Dermis blood vessel endothelial cell (primary cell): ENCODE measurements at places on chromosomes 6 and 20. TPM values are rescaled to one million over a fixed set of nuclear protein-coding genes. Genes with fewer than 3 reads are reported as not detected.

The CNR1 gene
- 1.3 TPM in 1 of 2 replicates, not detected in the other for total RNA-seq

The PKIB gene
- 0.19 TPM in 1 of 2 replicates, not detected in the other for total RNA-seq

DNA sequence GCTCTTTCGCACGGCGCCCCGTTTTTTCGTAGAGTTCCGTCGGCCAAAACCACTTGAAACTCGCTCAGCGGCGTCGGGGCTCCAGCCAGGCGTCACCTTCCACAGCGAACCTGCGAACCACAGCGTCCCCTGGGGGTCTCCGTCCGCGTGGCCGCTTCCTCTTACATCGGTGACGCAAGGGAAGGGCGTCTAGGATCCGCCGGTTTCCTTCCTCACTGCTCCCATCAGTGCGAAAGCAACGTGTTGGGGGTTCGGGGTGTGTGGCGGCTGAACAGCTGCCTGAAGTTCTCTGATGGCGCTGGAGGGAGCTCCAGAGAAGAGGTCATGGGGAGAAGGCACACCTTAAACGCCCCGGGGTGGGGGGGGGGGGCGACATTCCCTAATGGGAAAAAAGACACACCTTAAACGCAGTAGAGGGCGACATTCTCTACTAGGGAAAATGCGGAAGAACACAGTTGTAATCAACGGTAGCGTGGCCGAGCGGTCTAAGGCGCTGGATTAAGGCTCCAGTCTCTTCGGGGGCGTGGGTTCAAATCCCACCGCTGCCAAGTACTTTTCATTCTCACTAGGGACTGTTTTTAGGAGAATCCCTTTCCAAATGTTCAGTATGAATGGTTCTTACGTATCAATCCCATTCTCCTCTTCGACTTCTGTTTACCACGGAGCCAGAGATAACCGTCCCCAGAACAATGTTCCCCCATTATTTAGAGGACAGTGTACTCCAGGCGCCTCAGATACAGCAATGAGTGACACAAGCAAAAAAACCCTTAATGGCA, 16.4 kb downstream of the ZNF311 start:
- peak; percentile 80 for DNase-seq

GRCh38 chr6:5851261-5851757, 155.4 kb downstream of the NRN1 start:
- DNase-seq: peak; percentile 63

- DNase-seq: no peak
Measured at GRCh38 chr6:50097966-50098640, 48.4 kb upstream of the DEFB112 start.

DNA sequence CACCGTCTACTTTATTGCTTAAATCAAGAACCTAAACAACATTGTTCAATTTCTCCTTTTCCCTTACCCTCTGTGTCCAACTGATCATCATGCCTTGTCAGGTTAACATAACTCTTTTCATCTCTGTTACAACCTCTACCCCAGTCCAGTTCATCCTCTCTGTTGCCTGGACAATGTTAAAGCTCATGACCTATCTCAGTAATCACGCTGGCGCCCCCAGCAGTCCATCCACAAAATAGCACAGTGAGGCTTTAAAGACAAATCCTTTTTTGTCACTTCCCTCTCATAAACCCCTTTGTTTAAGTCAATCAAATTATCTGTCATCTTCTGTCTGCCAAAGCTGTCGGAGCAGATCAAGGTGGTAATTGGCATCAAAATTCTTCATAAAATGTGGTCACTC, 140.1 kb downstream of the QKI start:
- DNase-seq: peak; percentile 71

GRCh38 chr20:1005452-1006027, 3.4 kb upstream of the RSPO4 start:
- peak; percentile 39 for DNase-seq
